HFF-Myc (cell line): ENCODE measurements at places on chromosomes 4 and X.

DNA sequence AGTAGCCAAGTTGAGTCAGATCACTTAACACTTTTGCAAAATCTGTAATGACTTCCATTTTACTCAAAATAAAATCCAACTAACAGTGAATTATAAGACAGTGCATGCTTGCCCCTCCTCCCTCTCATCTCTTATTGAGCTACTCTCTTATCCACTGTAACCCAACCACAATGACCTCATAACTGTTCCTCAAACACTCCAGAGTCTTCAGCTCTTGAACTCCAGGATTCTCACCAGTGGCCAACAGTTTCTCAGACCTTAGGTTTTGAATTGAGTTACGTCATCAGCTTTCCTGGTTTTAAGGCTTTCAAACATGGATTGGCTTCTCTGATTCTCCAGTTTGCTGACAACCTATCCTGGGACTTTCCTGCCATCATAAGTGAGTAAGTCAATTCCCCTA is 938.3 kb downstream of the RAB28 start:
- no peak for DNase-seq

GRCh38 chr4:19915276-19915675 is 336.4 kb upstream of the SLIT2 start:
- DNase-seq = no peak

GRCh38 chr4:53963781-53964180 is 100.6 kb downstream of the CHIC2 start:
- no peak for DNase-seq

GRCh38 chrX:23952984-23953907 is 45.4 kb downstream of the CXorf58 start:
- no peak for DNase-seq

DNA sequence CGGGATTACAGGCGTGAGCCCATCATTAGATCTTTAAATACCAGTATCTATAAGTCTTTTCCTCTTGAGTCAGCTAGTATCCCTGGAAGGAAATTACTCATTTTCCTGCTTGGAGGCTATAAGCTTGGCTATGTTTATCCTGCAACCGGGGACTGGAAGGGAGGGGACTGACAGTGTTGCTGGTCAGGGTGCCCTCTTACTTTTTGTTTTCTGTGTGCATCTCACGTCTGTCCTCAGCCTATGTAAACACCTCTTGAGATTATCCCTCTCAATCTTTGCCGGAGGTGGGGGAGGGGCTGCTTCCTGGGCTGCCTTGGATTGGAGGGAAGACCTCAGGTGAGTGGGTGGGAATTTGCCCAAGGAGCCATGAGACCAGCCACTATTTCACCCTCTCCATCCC is 37.0 kb downstream of the HTT start:
- no peak for DNase-seq

GRCh38 chr4:85929961-85930665 is 429.7 kb downstream of the MAPK10 start:
- DNase-seq = no peak

DNA sequence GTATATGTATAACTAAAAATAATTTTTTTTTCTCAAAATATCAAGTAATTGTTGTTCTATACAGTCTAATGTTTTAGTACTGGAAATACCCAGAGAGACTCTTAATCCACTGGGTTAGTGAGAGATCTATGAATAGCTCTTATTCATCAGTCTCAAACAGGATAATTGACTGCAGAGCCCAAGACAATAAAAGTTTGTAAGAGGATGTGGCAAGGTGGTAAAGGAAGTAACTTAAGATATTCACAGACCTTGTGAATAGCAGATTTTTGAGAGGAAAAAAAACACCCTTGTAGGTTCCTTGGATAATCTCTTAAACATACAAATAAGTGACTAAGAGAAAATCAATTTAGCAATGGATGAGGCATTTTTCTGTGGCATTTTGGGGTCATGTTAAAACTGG is 210.9 kb upstream of the FAM241A start:
- no peak for DNase-seq

DNA sequence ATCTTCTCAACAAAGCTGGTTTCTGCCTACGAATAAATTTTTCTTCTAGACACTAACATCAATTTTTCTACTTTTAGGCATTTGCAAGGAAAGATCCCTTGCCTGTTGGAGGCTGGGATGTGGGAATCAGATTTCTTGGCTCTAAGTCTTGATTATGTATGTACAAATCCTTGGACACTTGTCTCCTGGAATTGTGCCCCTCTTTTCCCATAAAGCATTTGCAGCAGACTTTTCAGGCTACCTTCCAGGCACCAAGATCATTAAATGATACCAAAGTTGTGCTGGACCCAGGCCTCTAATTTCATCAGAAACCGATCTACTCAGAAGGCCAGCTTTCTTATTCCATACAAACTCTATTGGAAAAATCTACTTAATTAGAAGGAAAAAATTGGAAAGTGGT is 339.5 kb upstream of the DIPK2B start:
- DNase-seq = no peak

GRCh38 chr4:71568131-71568530 is 215.7 kb downstream of the GC start:
- no peak for DNase-seq

DNA sequence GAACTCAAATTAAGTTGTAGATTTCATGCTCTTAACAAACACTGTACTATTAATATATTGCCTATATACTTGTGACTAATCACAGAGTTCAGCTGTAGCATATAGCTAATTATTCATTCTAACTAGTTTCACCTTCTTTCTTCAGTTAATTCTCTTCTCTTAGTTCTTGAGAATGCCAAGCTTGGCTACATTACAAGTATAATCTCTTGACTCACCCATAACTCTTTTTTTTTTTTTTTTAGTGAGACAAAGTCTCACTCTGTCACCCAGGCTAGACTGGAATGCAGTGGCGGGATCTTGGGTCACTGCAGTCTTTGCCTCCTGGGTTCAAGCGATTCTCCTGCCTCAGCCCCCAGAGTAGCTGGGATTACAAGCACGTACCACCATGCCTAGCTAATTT is 5.4 kb downstream of the KLHL5 start:
- no peak for DNase-seq

DNA sequence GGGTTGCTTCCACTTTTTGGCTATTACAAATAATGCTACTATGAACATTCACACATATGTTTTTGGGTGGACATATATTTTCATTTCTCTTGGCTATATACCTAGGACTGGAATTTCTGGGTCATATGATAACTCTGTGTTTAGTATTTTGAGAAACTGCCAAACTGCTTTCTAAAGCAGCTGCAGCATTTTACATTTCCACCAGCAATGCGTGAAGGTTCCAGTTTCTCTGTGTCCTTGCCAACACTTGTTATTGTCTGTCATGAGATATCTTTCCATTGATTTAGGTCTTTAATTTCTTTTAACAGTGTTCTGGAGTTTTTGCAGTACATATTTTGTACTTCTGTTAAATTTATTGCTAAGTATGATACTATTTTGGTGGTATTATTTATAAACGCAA is 48.3 kb downstream of the CLCN5 start:
- DNase-seq = no peak

- no peak for DNase-seq
Measured at GRCh38 chr4:139962130-139962684, 191.8 kb downstream of the MAML3 start.

DNA sequence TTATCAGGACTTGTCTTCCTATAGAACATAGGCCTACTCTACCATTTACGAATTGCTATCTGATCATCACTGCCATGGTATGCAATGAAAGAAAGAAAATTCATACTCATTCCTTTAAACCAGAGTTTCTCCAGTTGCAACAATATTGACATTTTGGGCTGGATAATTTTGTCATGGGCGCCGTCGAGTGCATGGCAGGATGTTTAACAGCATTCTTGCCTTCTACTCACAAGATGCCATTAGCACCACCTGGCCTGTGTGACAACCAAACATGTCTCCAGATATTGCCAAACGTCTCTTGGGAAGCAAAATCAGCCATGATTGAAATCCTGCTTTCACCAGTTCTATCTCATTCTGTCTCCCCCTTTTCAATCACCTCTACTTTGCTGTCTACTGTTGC is 63.6 kb upstream of the ARHGAP24 start:
- DNase-seq = no peak

DNA sequence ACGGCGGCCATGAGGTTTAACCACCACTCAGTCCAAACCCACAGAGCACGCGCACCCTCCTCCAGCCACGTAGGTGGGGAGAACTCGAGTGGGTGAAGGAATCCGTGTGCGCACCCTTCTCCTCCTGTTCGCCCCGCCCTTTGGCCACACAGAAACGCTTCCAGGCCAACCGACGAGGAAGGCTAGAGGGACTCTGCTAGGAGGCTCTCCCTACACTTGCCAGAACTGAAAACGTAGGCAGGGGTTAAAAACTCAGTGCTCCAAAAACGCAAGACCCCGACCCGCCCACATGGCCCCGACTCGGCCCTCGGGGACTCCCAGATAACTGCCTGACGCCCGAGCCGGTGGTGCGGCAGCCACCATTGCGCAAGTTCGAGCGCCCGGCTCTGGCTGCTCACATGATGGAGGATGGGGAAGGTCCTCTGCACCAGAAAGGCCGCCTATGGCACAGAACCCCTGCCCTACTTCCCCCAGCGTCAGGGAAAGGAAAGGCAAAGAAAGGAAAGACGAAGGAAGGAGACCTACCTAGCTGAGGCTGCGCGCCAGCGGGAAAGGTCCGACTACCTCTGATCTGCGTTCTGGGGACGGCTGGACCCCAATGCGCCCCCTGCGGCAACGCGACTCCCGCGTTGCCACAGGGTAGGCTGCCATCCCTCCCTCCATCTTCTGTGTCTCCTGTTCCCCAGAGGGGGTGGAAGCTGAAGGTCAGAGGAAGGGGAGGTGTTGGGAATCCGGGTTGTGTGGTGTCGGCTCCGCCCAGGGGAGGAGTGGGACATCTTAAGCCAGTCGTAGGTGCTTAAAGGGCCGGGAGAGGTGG is 201.9 kb upstream of the AGTR2 start:
- DNase-seq = no peak

DNA sequence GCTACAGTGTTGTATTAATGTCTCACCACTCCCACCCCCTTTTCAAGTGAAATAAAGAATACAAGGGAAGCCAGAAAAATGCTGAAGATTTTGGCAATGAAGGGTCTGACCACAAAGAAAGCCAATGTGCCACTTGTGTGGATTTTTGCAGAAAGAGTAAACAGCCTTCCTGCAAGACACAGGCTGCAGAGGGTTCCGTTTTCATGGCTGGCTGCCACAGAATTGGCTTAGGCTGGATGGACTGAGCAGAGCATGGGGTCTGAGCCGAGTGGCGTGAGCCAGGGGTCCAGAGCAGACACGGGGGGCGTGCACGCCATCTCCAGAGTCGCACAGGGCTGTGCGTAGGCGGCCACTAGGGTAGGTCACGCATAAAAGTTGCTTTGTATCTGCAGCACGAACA is 69.2 kb downstream of the MTNR1A start:
- no peak for DNase-seq

GRCh38 chr4:106854569-106855351 is 181.4 kb downstream of the DKK2 start:
- DNase-seq = no peak

DNA sequence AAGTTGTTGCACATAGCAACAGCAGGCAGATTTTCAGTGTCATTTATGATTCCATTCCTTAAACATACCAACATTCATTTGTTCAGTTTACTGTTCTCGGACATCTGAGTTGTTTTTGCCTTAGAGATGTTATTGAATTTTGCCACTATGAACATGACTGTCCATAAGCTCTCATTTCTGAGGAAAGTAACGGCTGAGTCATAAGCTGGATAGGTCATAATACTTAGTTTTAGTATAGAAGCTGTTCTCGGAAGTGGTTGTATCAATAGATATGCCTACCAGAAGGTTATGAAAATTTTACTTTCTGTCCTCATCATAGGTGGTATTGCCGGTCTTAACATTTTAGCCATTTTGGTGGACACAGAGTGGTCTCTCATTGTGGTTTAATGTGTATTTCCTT is 157.1 kb upstream of the CLNK start:
- no peak for DNase-seq
